COLO829 (cell line): ENCODE measurements at places on chromosomes 16 and 17.

DNA sequence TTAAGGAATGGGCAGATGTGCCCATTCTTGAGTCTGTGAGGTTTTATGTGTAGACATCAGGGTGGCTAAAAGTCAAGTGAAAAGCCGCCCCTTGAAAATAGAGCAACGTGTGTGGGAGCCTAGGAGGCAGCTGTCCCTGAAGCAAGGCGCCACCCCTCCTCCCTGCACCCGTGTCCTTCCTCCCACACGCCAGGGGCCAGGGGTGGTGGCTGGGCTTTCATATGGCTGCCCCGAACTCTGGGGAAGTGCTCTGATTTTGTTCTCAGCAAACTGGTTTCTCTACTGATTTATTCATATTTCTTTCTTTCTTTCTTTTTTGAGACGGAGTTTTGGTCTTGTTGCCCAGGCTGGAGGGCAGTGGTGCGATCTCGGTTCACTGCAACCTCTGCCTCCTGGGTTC is 4.7 kb downstream of the ZNF750 start:
- no peak for DNase-seq

DNA sequence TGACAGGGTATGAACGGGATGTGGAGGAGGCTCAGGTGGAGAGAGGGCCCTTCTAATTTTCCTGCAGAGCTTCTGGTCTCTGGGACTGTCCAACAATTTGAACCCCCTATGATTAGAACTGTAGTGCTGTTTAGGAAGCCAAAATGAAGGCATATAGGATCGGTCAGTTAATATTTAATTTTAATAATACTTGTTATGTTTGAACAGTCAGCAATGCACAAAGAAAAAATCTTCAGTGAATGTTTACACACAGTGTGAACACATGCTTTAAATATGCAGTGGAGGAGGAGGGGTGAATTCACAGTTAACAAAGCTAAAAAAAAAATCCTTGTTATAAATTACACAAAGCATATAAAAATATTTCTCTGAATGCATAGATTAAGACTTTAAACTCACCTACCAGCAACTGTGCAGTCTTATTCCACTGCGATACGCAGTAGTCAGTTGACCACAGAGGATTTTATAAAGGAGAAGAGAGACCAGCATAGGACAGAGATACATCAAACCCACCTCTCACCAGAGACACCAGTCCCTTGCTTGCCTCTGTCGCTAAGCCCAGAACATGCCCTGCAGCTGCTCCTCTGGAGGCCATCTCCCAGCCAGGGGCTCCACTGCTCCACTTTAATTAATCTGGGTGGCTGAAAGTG is 14.6 kb downstream of the ANKRD40 start:
- no peak for DNase-seq

DNA sequence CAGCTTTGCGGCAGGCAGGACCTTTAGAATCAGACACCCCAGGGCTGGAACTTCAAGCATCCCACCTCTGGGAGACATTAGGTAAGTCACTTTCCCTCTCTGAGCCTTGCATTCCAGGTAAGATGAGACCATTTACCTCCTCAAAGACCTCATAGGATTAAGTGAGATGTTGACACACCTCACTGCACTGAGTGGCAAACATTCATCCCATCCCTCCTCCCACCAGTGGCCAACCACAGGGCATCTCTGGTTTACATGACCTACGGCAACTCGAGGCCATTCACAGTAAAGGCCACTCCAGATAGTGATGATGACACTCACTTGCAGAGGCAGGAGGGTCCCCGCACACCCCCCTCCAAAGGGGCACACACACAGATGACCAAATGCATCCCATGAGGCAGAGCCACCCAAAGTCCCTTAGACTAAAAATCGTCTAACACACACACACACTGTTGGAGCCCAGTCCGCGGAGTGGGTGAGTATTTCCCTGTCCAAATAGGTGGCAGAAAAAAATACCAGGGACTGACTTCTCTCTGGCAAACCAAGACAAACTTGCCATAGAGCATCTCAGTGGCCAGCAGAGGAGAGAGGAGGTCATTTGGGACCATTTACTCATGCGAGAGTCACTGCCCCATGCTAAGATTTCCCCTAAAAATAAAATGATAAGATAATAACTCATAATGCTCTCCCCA is 454.9 kb downstream of the SOX9 start:
- no peak for DNase-seq

- no peak for DNase-seq
Observed at GRCh38 chr16:78684030-78684611, 584.7 kb downstream of the WWOX start.

GRCh38 chr16:65314627-65315008 is 192.8 kb upstream of the CDH11 start:
- no peak for DNase-seq

DNA sequence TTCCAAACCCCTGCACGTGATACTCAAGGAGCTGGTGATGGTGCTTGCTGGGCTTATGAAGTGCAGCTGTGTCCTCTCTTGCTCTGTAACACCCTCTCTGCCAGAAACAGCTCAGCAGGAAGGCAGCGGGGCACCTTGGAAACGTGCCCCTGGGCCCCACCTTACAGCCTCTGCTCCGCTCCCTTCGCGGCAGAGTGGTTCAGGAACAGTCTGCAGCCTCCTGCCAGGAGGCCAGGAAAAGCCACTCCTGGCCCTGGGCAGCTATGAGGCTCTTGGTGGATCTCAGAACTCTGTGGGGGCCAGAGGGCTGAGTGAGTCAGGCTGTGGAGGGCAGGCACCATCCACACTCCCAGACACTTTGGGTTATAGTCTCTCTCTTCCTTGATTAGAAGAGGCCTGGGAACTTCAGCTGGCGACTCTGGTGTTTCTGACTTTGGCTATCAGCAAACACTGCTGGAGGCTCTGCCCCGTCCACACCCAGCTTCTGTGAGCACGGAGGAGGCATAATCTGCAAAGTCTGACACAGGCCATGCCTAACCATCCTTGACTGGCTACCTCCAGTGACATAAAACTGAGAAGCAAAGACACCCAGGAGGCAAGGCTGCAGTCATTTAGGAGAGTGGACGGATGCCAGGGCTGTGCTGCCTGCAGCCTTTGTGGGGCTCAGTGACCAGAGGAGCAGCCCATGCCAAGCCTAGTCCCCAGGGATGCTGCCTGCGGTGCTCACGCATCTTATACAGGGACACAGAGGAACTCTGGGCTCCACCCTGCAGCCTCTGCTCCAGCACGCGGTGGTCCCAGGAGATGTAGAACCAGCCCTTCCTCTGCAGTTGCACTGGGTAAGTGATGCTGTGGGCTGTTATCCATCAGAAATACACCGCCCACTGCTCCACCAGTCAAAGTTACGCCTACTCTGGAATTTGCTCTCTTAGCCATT is 65.3 kb downstream of the METRNL start:
- no peak for DNase-seq

DNA sequence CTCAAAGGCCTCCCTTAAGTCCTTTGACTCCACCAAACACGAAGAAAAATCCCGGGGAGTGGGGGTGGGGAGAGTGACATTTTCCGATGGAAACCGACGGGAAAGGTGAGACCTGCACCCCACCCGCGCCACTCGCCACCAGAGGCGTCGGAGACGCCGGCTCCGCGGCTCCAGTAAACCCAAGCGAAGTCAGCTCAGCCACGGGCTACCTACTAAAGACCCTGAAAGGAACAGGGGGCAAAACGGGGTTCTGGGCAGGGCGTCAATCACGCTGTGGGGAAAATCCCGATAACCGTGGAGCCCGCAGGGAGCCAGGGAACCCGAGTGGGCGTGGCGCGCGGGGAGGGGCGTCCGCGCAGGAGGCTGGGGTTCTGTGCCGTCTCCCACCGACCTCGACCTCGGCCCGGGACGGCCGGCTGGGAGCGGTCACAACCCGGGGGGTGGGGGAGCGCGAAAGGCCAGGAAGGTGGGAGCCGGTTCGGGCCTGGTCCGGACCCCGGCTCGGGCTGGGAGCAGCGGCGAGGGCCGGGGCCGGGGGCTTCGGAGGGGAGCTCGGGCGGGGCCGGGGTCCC is 565 bp downstream of the WDR45B start:
- peak; percentile 35 for DNase-seq

DNA sequence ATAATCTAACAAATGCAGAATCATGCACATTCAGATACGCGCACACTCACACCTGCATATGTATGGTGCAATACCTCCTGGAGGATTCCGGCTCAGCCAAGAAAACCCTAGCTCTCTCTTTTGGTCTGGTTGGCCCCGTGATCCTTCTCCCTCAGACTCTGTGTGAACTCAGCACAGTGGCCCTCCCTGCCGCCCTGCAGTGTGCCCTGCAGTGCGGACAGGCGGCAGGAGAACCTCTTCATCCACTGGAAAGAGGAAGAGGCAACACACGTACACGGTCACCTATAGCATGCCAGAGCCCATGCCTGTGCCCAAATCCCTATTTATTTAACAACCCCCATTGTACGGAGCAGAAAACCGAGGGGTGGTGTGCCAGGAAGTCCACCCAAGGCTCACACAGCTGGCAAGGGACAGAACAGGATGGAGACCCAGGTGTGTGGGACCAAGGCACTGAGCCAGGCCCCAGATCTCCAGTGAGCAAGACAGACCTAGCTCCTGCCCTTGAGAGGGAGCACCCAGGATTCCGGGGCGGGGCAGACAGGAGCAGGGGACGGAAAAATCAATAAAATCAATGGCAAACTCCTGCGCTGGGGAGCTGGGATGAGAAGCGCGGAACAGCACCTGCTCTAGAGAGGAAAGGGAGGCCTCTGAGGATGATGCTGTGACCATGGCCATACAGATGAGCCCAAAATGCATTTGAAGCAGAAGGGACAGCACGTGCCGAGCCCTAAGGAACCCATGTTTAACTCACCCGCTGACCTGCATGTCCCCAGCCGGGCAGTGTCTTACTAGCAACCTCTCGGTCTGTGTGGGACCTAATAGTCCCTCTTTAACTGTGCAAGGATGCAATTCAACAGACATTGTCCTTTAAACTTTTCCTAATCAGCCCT is 54.7 kb upstream of the CIBAR2 start:
- DNase-seq, result no peak

DNA sequence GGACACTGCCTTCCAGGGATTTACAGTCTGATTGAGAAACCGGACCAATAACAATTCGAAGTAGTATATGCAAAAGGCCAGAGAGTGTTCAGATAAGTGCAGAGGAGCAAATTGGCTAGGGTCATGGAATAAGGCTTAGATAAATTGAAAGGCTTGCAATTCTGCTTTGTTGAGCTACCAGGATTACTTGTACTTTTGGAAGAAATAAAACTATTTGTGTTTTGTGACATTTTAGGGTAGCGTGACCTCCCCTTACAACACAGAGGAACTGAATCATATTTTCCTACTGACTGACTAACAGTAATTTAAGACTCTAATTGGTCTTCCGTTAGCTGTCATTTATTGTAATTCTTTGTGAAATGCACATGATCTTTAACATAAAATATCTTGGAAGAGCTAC is 104.7 kb downstream of the PITPNC1 start:
- DNase-seq, result peak; percentile 55

DNA sequence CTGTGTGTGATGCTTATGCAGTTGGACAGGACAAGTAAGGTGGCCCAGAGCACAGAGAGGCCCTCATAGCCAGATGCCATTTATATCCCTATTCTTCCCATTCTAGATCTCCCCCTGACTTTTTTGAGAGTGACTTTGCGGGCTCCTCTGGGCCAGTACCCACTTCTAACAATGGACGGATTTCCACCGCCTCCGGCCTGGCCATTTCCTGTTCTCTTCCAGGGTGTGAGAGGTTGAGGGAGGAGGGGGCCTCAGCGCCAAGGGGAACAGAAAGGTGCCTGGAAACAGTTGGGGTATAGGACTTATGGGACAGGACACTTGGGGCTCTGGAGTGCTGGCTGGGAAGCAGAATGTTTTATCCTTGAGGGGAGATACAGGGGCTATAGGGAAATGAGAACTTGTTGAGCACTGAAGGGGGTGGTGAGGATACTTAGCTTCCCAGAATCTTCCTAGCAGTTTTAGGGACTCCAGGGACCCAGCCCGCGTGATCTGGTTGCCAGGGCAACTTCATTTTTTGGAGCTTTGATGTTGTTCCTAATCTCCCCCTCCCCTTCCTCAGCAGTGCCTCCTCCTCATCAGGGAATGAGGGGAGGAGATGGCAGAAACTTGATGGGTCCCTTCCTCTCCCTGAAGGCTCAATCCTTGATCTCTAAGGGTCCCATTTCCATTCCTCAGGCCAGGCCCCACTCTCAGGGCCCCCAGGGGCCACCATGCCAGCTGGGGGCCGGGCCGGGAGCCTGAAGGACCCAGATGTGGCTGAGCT is 3.6 kb downstream of the TAOK2 start:
- DNase-seq, result no peak

- DNase-seq, result peak; percentile 26
Observed at GRCh38 chr16:10009684-10010083, 172.5 kb downstream of the GRIN2A start.

GRCh38 chr16:22375117-22375962 is 921 bp upstream of the CDR2 start:
- DNase-seq, result no peak

DNA sequence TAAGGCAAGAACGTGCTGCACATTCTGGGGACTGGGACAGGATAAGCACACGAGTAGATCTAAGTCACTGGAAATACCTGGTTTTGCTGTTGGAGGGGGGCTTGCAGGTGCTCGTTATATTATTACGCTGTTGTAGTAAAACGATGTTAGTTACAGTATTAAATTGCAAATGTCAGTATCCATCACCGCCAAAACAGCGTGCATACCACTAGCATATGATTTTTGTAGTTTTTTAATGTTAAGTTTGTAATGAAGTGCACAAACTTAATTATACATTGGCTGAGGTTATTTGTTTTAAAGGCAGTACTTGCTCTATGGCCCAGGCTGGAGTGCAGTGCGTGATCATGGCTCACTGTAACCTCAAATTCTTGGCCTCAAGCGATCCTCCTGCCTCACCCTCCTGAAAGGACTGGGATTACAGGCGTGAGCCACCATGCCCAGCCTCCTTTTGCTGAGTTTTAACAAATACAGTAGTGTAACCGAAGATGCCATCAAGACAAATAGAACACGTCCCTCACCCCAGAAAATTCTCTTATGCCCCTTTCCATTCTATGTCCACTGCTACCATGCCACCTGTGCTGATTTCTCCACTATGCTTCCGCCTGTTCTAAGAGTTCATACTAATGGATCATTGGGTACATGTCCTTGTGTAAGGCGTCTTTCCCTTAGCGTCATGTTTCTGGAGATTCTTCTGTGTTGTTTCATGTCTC is 20.7 kb upstream of the CSNK1D start:
- DNase-seq, result no peak

DNA sequence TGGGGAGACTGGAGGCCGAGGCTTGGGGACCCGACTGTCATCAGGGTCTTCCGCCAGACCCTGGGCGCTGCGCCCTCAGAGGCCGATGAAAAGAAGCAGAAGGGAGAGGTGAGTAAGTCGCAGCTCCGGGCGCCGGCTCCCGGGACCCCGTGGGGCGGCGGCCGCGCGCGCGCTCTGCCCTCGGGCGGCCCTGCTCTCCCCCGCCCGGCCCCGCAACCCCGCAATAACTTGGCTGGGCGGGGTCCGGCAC is 392 bp upstream of the ABHD15 start:
- no peak for DNase-seq

DNA sequence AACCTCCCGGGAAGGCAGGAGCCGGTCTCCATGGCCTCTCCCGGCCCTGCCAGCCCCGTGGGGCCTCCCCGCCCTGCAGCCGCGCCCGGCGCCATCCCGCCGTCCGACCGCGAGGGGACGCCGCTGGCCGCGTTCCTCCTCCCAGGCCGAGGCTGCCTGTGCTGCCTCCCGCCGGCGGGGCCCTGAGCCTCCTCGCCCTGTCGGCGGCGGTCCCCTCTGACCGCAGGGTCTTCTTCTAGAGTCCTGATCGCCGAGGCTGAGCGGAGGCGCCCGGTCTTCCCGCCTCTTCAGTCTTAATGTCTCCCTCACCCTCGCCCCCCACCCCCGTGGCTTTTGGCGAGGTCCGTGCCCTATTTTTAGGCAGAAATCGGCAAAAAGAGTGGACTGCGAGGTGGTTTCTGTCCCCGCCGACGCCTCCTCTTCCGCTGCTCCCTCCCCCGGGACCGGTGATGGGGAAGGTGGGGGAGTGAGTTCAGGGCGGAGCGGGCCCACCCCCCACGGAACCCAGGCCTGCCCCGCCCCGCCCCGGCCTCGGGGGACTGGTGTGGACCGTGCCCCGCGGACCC is 794 bp upstream of the CPNE7 start:
- DNase-seq, result no peak
